ENCODE measurements at places on chromosomes 13 and 19.

GRCh38 chr19:39802958-39803357 lies 24.3 kb downstream of the LEUTX start:
- DNase-seq: no peak

- DNase-seq: no peak
Observed at GRCh38 chr13:28438067-28438466, 56.9 kb downstream of the FLT1 start.

GRCh38 chr13:43996221-43996620 lies 116.5 kb downstream of the LACC1 start:
- no peak for DNase-seq

DNA sequence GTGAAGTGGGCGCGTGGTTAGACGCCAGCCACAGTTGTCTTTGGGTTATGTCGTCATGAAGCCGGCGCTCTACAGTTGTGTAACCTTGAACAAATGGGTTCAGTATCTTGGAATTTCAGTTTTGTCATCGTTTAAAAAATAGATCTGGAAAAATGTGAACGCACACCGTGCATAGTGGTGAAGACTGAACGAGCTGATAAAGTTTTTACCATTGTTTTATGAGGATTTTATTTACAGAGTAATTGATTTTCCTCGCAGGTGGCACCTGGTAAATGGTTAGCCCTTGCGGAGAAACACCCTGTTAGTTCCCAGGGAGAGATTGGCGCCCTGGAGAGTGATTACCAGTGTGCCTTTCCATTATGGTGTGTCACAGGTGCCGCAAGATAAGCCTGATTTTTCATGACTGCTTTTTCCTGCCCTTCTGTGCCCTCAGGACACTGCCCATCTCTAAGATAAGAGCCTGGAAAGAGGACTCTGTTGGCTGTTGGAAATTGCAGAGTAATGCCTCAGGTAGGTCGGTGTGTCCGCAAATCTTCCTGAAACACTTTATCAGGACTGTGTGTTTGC lies 577 bp downstream of the ZNF181 start:
- DNase-seq: no peak

- no peak for DNase-seq
Observed at GRCh38 chr19:40136818-40137217, 46.1 kb upstream of the ZNF780A start.

DNA sequence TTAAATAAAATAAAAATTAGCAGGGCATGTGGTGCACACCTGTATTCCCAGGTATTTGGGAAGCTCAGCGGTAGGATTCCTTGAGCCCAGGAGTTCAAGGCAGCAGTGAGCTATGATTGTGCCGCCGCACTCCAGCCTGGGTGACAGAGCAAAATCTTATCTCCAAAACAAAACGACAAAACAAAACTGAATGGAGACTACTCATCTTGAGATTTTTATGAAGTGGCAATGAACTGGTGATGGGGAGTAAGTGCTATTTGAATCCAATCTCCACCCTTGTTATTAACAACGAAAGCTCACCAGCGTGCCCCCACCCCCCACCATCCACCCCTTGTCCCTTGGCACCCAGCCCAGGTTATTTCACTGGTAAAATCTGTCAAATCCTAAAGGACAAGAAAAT lies 45.2 kb upstream of the URI1 start:
- DNase-seq: no peak

DNA sequence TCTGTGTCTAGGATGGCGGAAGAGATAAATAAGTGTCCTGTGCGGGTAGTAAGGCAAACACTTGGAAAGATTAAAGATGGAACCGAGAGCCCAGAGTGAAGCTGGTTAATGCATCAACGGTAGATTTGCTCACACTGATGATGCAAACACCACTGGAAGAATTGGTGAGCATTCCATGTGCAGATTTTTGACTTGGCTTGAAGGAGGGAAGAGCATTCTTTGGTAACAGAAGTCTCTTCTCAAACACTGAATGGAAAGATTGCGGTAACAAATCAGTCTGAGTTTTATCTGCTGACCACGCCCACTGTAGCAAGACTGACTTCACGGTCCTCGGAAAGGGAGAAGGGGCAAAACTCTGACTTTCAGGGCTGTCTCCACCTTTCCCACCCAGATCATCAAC lies 112.5 kb downstream of the COL4A1 start:
- no peak for DNase-seq

DNA sequence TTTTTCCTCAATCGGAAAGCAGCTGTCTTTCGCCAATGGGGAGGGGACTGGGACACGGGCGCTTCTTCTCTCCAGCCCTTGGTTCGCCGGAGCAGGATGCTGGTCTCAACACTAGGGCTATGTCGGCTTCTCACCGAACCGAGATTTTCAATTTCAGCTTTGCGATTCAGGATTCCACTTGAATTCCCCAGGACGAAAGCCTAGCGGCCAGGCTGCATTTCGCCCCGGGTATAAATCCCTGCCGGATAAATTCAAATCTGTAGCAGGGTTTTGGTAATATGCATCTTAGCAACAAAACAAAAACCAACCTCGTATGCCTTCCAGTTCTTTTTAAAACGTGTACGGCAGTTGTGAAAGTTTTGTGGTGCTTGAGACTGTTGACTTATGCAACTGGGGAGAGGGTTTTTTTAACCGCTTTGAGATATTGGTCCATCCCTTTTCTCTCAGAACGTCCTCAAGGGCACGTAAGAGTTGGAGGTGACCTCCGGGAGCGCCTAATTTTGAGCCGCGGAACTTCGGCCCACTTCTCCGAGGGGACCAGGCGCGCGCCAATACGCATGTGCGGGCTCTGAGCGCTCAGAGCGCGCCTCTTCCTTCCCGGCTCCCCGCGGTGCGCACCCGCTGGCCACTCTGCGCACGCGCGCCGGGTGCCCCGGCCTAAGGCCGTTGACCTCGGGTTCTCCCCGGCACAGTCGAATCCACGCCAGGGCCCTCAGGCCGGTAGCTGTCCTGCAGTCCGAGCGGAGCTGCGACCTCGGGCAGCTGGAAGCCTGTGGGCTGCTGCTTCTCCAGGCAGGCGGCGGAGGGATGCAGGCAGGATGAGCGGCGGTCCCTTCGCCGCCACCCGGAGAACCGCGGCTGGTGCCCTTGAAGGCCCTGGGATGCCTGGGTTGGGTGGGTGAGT lies 7.6 kb downstream of the POU4F1 start:
- no peak for DNase-seq

DNA sequence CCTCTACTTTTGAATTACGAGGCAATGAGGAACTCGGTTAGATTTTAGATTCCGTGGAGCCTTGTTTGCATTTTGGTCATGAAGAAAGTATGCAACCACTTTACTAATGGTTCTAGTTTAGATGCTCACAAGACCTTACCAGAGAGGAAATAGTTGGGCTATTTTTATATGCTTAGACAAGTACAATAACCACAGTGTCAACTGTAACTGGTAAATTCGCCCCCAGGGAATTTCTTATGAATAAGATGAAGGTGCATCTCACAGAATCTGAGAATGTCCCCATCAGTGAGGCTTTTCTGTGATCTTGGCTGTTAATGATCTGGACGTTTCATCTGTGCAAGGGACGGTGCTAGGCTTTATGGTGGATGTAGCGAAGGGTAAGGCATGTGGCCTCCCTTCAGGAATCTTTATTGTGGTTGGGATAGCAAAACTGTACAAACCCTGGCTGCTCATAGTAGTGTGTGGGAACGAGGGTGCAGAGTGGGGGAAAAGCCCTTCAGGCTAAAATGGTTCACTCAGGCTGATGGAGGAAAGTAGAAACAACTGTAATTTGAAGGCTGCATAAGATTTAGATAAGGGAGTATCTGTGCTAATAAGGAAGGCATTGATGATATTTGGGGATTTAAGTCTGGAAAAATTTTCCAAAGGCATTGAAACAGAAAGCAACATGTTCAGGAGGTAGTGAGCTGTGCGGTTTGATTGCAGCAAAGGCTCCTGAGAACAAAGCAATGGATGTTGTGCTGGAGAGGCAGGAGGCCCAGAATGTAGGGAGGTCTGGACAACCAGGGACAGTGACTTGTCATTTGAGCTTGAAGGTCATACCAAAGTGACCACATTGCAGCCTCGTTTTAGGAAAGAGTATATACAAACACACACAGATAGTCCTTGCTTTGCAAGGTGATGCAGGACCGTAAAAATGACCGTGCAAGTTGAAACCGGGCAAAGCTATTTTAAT lies 28.4 kb downstream of the UBAC2 start:
- DNase-seq: no peak

DNA sequence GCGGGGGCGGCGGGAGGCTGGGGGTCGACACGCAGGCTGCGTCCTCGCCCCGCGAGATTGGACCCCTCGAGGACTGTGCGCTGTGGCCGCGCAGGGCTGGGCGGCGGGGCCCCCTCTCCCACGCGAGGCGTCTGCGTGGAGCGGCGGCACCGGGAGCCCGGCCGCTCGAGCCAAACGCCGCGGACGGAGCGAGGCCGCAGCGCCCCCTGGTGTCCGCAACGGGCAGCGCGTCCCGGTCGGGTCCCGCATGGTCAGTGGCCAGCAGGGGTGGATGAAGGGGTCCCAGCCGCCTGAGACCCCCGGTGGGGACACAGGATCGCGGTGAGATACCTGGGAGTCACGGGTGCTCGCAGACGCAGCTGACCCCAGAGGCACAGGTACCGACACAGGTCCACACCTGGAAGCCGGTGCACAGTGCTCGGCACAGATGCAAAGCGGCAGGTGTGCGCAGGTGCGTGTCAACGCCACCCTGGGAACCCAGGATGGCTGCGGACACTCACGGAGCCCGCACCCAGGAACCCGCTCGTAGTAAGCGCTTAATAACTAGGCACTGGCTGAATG lies 2.1 kb upstream of the CIRBP start:
- DNase-seq: no peak

GRCh38 chr19:1261798-1262622 lies 7.1 kb upstream of the CIRBP start:
- no peak for DNase-seq

DNA sequence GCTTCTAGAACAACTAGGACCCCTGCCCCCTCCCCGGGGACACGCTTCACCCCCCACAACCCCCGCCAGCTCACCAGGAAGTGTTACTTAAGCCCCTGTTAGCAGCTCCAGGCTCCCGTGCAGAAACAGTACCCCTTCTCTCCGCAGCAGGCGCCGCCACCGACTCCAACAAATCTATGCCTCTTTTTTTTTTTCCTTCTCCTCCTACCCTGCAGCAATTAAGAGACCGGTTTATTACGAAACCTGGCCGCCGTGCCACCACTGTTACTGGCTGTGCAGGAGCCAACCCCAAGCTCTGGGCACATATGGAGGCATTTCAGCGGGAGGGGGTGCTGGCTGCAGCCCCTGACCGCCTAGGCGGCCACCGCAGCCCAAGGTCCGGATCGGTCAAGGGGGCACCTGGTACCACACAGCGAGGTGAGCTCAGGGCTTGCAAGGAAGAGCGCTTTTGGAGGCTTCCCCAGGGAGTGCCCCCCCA lies 2.4 kb downstream of the GADD45B start:
- no peak for DNase-seq

DNA sequence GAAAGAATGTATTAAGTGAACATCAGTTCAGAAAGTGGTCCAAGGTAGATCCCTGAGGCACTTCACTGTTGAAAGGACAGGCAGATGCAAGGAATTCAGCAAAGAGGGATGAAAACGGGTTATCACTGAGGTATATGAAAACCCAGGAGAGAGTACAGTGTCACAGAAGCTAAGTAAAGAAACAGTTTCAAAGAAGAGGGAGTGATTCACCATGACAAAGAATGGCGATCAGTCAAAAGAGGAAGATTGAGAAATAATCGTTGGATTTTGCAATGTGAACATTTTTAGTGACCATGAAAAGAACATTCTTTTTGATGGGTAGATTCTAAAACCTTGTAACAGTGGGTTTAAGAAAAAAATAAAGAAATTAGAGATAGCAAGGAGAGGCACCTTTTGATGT lies 99.3 kb downstream of the EPSTI1 start:
- DNase-seq: no peak

GRCh38 chr19:33603377-33603776 lies 18.4 kb upstream of the CHST8 start:
- no peak for DNase-seq

DNA sequence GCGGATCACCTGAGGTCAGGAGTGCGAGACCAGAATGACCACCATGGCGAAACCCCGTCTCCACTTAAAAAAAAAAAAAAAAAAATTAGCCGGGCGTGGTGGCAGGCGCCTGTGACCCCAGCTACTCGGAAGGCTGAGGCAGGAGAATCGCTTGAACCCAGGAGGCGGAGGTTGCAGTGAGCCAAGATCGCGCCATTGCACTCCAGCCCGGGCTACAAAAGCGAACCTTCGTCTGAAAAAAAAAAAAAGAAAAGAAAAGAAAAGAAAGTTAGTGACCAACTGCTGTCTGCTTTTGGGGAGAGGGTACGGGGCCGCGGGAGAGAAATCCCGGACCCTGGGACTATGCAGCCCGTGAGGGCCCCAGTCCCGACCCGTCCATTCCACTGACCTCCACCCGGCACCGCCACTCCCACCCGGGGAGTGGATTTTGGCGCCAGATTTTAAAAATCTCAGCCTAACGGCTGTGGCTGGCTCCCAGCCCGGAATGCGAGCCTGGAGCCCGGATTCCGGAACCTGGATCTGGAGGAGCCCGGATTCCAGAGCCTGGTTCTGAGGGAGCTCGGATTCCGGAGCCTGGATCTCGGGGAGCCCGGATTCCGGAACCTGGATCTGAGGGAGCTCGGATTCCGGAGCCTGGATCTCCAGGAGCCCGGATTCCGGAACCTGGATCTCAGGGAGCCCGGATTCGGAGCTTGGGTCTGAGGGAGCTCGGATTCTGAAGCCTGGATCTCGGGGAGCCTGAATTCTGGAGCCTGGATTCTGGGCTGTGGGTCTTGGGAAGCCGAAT lies 6.1 kb upstream of the LMNB2 start:
- no peak for DNase-seq

DNA sequence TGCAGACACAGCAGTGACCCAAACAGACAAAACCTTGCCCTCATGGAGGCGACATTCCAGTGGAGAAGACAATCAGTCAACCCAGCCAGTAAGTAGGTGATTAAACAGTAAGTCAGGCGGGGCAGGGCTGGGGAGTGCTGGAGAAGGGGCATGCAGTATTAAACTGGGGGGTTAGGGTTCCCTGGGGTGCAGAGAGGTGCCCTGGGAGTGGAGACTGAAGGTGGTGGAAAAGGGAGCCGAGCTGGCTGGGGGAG lies 31.2 kb upstream of the FXYD3 start:
- no peak for DNase-seq
